Hair follicular keratinocyte (primary cell): ENCODE measurements at places on chromosomes 3 and 15. TPM values are rescaled to one million over a fixed set of nuclear protein-coding genes. Genes with fewer than 3 reads are reported as not detected.

ERICH6 gene
- not detected in 2 replicates for total RNA-seq

COL7A1 gene
- 121 and 323 TPM in 2 replicates for total RNA-seq

SHC4 gene
- 0.04 and 0.31 TPM in 2 replicates for total RNA-seq

FETUB gene
- not detected in 2 replicates for total RNA-seq

TLR9 gene
- not detected in 2 replicates for total RNA-seq

SPESP1 gene
- total RNA-seq: 8.0 and 9.2 TPM in 2 replicates

SLC6A11 gene
- 6.7 and 16.0 TPM in 2 replicates for total RNA-seq

CSPG4 gene
- 77.6 and 155 TPM in 2 replicates for total RNA-seq

RLBP1 gene
- not detected in 2 replicates for total RNA-seq

PLCB2 gene
- 1.3 and 1.6 TPM in 2 replicates for total RNA-seq

PLA2G4E gene
- total RNA-seq: 0.27 and 0.39 TPM in 2 replicates

DZIP3 gene
- total RNA-seq: 2.8 and 3.9 TPM in 2 replicates

MYO5C gene
- total RNA-seq: 0.31 and 0.46 TPM in 2 replicates

SEMA7A gene
- total RNA-seq: 7.6 and 11.9 TPM in 2 replicates

P2RY12 gene
- total RNA-seq: not detected in 2 replicates

KIF9 gene
- total RNA-seq: 3.1 and 6.2 TPM in 2 replicates

LMOD3 gene
- total RNA-seq: not detected in 2 replicates

MLH1 gene
- total RNA-seq: 52.8 and 58.5 TPM in 2 replicates

ALDH1A2 gene
- total RNA-seq: 0.70 TPM in 1 of 2 replicates, not detected in the other

ARGFX gene
- total RNA-seq: not detected in 2 replicates

HGD gene
- not detected in 2 replicates for total RNA-seq

ESYT3 gene
- total RNA-seq: 0.65 and 1.5 TPM in 2 replicates

KIF15 gene
- 3.8 and 12.6 TPM in 2 replicates for total RNA-seq

CD96 gene
- total RNA-seq: 0.08 TPM in 1 of 2 replicates, not detected in the other

CCDC54 gene
- not detected in 2 replicates for total RNA-seq

CCK gene
- 1.0 and 2.8 TPM in 2 replicates for total RNA-seq
